ENCODE measurements at places on chromosomes 16 and 17. TPM values are rescaled to one million over a fixed set of nuclear protein-coding genes. Genes with fewer than 3 reads are reported as not detected.

KRT37 gene
- not detected for total RNA-seq

GRCh38 chr16:11342021-11342855, 3.0 kb upstream of the RMI2 start:
- DNase-seq = peak; percentile 69

GRCh38 chr17:67492824-67493517, 115.9 kb downstream of the PITPNC1 start:
- no peak for DNase-seq

MT4 gene
- total RNA-seq = not detected

DNA sequence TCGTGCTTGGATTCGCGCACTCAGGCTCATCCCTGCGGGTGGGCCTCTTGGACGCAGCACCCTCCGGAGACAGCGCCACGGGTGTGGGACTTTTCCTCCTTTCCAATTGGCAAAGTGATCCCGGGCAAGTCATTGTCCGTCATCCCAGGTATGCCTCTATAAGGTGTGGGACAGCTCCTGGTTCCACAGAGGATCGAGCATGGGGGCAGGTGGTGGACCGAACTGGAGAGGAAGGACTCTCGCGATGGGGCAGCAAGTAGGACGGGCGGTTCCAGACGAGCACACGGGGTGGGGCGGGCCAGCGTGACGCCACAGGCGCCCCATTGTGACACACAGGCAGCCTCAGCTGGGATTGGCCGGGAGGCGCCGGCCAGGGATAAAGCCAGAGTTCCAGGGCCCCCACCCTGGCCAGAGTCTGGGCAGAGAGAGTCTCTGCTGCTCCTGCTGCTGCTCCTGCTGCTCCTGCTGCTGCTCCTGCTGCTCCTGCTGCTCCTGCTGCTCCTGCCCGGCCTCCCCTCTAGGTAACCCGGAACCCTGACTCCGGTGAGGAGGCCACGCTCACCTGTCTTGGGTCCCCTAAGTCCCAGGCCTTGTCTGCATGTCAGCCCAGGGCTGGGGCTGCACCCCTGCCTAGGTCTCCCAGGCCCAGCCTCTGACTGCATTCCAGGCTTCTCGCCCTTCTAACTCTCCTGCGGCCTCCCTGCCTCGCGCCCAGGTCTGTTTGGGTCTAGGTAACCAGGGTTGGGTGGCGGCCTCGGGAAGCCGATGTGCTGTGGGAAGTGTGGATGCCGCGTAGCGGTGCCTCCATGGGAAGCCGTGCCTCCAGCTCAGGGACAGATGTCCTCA, 38.5 kb upstream of the SLC47A1 start:
- no peak for DNase-seq

DNA sequence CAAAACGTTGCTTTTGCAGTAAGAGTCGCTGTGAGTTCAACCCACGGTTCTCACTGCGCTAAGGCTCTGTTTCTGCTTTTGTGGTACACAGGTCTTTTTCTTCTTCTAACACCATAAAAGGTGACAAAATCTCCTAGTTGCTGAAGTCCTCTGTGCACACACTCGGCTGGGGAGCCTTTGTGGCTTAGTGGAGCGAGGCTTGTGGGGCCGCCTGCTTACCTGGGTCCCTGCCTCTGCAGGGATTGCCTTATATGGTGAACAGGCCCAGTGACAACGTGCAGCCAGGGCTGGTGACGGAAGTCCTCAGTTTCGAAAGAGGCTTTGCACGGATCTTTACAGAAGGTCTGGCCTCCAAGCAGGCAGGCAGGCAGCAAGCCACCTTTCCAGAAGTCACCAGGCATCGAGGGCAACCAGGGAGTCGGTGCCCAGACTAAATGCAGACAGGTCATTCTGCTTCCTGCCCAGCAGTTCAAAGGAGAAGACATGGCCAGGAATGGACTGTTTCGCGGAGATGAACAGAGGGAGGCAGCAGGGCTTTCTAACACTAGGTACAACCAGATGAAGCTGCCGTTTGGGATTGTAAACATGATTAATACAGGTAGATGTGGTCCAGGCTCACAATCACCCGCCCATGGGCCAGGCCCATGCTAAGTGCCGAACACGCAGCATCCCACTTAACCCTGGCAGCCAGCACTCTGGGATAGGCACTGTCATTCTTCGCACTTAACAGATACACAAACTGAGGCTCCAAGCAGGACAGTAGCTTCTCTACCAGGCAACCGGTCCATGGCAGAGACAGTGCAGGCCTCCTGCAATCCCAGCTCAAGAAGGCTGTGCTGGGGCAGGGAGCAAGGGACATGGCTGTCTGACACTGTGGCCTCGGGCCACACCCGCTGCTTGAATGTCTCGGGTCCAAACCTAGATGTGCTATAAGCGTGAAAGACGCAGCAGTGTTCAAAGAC, 10.7 kb upstream of the MEAK7 start:
- peak; percentile 90 for DNase-seq

DNA sequence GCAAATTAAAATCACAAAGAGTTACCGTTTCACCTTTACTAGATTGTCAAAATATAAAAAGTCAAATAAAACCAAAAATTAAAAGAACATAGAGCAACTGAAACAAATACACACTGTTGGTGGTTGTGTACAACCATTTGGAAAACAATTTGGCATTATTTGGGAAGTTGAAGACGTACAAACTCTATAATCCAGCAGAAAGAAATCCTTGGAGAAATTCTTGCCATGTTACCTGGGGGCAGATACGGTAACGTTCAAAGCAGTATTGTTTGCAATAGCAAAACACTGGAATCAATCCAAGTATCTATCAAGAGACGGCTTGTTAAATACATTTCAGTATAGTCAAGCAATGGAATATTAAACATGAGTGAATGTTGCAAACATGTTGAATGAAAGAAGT, 56.7 kb downstream of the TBX4 start:
- no peak for DNase-seq

GRCh38 chr17:41301916-41302901, at the start of gene KRTAP29-1:
Gene KRTAP29-1 (minus strand): TSS chr17:41302851. CDS start chr17:41302851, 0 bp downstream.
- no peak for DNase-seq

- no peak for DNase-seq
Observed at GRCh38 chr17:41520821-41521521, 2.3 kb upstream of the KRT15 start.

FBXO39 gene
- 0.27 TPM for total RNA-seq

PTGES3L gene
- total RNA-seq = 0.90 TPM

DNA sequence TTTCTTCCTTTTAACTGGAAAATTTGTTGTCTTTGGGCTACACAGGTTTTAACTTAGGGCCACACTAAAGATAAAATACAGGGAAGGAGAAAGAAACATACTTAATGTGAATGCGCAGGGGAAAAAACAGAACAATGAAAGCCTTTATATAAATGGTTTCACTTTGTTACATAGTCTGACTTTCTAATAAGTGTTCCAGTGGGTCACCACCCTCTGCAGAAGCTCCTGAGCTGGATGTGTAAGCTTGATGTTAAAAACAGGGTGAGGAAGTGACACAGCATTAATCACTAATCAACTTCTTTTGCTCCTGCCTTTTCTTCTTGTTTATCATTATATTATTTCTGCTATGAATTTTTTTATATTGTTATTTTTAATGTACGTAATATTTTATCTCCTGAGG, 445.6 kb upstream of the CA10 start:
- no peak for DNase-seq

GLYR1 gene
- total RNA-seq = 78.4 TPM

DNA sequence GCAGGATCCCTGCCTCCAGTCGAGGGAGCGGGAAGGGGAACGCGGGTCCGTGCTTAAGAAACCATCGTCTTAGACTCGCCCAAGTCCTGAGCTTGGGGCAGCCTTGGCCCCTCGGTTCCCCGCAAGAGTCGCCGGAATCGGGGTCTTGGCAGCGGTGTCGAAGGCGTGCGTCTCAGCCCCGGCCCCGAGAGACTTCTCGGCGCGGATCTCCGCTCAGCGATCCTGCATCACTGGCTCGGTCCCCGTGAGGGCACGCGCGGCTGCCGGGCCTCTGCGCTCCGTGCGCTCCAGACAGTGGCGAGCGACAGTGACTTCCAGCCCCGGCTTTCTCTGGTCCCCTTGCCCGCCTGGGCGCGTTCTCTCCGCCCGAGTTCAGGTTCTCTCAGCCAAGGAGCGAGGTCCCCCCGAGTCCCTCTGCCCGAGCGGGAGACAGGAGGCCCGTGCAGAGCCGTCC, 380 bp downstream of the HS3ST3A1 start:
- peak; percentile 25 for DNase-seq

GRCh38 chr16:4868026-4868425, 20.7 kb downstream of the UBN1 start:
- no peak for DNase-seq

ITGAL gene
- total RNA-seq = 210 TPM

GRCh38 chr16:16021988-16022682, 72.7 kb downstream of the ABCC1 start:
- no peak for DNase-seq

DNA sequence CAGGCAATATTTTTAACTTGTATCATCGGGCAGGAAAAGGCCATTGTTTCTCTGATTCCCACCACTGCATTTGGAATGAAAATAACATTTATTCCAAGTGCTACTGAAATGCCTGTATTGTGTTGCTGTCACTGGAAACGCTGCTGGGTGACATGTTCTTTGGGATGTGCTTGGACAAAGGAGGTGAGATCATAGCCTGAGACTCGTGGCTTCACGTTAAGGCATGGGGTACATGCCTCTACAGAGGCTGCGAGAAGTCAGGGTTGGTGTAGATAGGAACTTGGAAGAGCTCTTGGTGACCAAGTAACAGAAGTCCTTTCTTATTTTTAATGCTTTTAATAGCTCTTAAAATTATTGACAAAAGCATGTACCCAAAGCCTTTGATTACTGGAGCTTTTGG, 58.8 kb upstream of the MAF start:
- DNase-seq = no peak

CACNG3 gene
- not detected for total RNA-seq

- DNase-seq = no peak
Observed at GRCh38 chr17:2204393-2204792, 99.2 kb downstream of the SMG6 start.

DNA sequence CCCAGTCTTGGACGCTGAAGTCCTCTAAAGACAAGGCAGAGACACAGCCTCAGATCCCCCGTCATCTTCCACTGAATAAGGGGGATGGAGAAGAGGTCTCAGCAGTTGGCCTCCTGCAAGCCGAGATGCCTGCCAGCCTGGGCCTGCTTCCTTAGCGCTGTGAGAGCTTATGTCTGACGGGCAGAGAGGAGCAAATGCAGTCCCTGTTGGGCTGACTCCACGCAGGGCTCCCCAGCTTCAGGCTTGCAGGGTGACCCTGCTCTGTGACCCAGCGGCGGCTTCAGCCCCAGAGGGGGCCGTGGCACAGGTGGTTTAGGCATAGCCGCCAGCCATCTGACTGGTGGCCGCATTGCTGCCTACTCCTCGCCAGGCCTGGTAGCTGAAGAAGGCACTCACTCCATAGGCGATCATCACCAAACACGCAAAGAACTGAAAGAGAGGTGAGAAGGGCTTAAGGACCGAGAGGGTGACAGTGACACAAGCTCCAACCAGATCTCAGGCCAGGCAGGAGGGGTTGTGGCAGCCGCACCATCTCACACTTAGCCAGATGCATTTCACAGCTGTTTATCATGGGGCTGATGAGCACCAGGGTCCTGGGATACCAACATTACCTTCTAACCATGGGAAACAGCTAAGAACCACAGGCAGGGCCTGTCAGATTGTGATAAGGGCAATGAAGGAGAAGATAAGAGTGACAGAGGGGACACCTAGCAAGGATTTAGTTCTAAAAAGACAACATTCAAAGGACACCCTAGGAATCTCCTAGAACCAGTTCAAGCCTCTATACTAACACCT, 11.7 kb downstream of the ARL2BP start:
- DNase-seq = no peak
